ENCODE measurements at places on chromosomes 6 and 20.

DNA sequence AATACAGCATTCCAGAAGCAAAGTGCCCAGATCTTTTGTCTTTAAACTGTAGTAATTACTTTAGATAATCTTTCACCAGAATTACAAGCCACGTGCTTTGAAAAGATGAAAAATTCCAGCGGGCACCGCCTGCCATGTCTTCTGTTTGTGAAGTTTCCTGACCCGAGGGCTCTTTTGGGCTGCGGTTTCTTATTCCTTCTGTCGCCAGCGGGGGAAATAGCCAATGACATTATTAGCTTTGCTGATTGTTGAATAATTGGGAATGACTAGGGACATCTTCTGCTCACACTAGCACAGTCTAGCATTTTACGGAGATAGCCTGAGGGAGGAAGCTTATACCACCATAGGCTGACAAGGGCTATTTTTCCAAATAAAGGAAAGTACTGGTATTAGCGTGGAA lies 124.7 kb downstream of the SAMD5 start:
- DNase-seq: no peak

DNA sequence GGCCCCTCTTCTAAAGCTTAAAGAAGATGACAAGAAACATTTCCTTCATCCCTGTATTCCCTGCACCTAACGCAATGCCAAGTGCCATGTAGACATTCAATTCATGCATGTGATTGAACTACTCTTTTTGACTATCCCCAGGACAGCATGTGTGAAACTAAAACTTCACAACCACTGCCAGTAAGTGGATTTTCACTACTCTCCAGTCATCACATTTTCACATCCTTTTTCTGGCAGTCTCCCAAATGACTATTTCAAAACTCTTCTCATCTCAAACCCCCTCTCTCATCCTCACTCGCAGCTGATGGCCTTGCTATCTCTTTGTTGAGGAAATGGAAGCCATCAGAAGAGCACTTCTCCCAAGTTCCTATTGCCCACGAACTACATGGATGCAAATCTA lies 122.6 kb downstream of the OPRM1 start:
- no peak for DNase-seq

- DNase-seq: no peak
Observed at GRCh38 chr6:22248513-22249308, 48.1 kb downstream of the PRL start.

DNA sequence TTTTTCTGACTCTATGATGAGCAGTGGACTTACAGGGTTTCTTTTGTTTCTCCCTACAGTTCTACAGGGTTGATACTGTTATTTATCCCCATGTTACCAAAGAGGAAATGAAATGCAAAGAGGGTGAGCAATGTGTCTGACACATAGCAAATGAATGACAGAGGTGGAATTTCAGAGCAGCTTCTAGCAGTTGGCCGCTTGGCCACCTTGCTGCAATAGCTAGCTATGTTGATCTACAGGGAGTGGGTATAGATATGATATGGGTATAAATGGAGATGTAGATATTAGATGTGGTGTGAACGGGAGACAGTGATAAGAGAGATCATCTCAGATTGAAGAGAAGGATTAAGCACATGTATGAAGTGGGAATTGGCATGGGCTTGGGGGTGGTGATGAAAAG lies 10.9 kb upstream of the SLC22A3 start:
- DNase-seq: no peak

GRCh38 chr6:70166088-70166958 lies 136.6 kb downstream of the COL9A1 start:
- no peak for DNase-seq

DNA sequence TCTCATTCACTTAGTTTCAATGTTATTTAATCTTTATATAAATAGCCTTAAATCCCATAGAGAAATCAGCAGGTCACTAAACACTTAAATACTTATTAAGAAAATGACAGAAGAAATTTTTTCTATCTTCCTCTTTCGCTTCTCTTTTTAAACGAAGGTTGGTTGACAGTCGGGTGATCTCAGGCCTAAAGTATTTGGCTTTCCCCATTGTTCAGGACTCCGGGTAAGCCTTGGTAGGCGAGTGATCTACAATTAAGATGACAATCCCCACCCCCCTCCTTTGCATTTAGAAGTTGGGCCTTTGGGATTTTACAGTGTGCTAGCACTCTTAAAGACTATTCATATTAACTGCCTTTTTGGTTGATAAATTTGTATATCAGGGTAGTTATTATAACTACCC lies 19.7 kb upstream of the UTRN start:
- DNase-seq: no peak

GRCh38 chr20:38728191-38728781 lies 4.0 kb downstream of the SLC32A1 start:
- no peak for DNase-seq

- DNase-seq: no peak
Observed at GRCh38 chr6:10580570-10580969, 59.4 kb downstream of the GCNT2 start.

- DNase-seq: no peak
Observed at GRCh38 chr20:6566821-6567220, 200.7 kb upstream of the BMP2 start.

GRCh38 chr20:44039147-44039546 lies 124.5 kb downstream of the TOX2 start:
- no peak for DNase-seq

DNA sequence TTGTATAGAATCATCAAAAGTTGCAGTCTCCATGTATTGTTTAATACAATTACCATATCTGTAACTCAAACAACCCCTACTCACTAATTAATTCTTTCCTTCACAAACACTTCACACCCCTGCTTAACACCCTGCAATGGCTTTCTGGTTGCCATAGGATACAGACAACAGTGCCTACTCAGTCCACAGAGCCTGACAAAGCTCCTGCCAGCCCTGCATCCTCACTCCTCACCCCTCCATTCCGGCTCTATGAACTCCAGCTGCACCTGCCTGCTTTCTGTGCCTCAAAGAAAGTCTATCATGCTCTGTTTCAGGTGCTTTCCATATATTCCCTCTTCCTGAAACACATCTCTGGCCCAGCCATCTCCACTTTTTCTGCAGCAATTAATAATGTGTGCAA lies 253.4 kb downstream of the HACE1 start:
- DNase-seq: no peak

- no peak for DNase-seq
Observed at GRCh38 chr6:72624557-72625160, 2.8 kb downstream of the KCNQ5 start.

DNA sequence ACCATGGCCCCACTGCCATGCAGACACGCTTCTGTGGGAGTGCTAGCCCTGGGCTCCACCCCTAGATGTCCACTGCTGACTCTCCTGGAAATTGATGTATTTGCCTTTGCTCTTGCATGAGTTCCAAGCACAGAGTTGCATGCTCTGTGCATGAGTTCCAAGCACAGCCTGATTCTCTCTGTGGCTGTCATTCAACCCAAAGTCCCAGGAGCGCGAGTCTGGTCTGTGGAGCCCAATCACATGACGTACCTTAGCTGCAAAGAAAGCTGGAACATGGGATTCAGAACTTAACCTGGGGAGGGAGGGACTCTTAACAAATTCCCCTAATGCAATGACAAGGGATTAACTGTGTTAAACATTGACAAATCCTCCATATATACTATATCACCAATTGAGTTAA lies 114.3 kb upstream of the SLC24A3 start:
- no peak for DNase-seq

DNA sequence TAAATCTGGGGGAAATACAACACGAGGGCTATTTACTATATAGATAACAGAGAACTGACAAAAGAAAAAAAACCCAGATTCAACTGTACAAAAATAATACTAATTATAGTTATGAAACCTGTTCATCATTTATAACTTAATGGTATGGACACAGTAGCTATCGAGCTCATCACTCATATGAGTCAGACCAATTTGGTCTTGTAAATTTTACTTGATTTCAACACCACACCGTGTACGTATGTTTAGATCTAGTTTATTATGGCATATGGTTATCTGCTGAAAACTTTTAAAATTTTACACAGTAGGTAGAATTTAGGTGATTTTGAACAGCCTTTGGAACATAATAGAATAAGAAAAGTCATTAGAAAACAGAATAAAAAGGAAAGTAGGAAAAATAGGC lies 5.5 kb downstream of the MYLK4 start:
- DNase-seq: no peak

DNA sequence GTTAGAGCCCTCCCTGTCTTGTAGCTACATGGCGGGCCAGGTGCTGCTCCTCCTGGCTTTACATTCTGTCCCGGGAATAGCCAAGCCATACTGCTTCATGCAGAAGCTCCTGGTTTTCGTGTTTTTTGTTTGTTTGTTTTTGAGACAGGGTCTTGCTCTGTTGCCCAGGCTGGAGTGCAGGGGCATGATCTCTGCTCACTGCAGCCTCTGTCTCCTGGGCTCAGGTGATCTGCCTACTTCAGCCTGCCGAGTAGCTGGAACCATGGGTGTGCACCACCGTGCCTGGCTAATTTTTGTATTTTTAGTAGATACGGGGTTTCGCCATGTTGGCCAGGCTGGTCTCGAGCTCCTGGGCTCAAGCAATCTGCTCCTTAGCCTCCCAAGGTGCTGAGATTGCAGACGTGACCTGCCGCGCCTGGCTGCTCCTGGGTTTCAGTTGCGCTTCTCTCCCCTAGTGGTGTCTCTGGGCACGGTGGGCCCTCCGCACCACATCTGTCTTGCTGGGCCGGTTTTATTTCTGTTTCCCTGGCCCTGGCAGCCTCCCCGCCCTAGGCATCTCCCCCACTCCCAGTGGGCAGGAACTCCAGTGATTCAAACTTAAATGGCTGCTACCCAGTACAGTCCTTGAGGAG lies 12.9 kb downstream of the CDYL start:
- no peak for DNase-seq

GRCh38 chr6:1708122-1708521 lies 98.4 kb downstream of the FOXC1 start:
- DNase-seq: no peak

GRCh38 chr6:16183187-16183664 lies 54.3 kb downstream of the MYLIP start:
- DNase-seq: no peak

DNA sequence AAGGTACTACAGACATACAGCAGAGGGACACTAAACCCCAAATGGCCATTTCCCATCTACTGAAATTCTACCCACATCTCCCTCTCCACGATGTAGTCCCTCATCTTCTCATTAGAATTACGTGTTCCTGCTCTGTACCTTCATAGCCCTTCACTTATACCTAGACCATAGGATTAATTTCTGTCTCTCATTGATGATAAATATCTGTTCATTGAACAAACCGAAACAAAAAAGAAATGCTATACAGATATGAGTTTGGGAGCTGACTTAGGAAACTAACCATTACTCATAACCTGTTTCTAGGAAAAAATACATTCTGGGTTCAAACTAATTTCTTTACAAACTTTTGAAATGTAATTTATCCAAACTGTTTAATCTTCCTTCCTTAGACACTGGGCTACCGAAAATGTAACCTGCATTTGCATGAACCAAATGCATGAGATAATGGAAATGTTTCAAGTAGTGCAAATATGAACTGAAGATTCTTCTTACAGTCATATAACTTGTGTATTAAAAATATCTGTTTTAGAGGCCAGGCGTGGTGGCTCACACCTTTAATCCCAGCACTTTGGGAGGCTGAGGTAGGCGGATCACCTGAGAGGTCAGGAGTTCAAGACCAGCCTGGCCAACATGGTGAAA lies 85.3 kb downstream of the GJA10 start:
- no peak for DNase-seq

- DNase-seq: no peak
Observed at GRCh38 chr6:48736501-48737206, 625.7 kb upstream of the PTCHD4 start.

- DNase-seq: no peak
Observed at GRCh38 chr20:62051546-62052255, 14.0 kb downstream of the TAF4 start.

DNA sequence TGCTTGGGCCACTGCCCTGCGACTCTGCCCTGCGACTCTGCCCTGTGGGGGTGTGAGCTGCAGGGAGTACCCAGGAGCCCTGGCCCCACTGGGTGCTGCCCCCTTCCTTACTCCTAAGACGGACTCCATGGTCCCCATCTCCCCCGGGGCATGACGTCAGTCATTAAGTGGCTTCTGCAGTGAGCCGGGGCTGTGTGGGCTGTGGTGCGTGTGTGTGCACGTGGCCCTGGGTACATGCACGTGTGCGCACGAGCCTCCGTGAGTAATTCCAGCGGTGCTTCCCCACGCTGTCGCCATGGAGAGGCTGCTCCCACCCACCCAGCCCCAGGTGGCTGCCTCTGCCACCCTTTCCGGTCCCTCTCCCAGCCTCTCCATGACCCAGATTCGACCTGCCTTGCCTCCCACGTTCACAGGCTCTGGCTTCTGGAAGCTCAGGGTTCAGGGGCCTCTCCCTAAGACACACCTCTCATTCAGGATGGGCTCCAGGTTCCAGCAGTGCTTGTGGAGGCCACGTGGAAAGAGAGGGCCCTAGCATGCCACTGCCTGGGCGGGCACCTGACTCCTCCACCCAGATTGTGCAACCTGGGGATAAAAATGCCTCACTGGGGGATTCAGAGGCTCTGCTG lies 88.3 kb downstream of the DLGAP4 start:
- no peak for DNase-seq

GRCh38 chr6:140370976-140371870 lies 996.8 kb upstream of the CITED2 start:
- no peak for DNase-seq

- no peak for DNase-seq
Observed at GRCh38 chr6:162404951-162405350, 322.6 kb downstream of the PRKN start.

DNA sequence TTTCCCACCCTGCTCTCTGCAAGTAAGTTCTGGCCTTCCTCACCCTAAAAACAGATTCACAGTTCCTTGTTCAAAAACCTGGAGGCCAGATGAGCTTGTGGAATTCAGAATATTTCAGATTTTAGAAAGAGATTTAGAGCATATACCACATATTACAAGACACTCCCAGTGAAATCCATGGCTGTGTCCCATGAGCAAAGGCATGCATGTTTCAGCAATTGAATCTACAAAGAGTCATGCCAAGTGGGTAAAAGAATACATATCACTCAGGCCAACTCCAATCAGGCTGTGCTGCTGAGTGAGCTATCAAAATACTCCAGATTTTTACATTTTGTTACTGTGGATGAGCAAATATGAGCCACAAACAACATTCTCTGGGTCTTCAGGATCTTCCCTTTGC lies 10.2 kb upstream of the NEDD9 start:
- no peak for DNase-seq

GRCh38 chr20:36465109-36466080 lies 75.9 kb upstream of the MYL9 start:
- DNase-seq: no peak

DNA sequence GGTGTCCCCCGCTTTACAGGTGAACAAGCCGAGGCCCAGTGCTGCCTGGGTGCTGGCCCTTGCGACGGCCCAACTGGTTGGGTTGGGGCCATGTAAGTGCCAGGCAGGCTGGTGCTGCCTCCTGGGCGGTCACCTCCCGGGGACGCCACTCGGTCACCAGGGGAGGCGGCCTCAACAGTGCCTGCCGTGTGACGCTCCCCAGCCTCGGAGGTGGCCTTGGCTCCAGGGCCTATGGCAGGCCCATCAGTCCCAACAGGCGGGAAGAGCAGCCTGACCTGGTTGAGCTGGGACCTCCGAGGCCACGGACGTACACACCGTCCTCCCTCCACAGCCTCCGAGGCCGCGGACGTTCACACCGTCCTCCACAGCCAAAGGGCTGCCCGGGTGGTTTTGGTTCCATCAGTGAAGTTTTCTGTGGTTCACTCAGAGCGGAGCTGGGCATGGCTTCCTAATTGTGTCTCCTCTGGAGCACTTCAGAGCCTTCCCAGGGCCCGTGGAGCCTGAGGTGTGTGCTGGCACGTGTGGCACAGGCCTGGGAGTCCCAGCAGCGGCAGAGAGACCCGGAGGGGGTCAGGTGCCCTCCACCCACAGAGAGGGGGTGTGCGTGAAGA lies 19.3 kb upstream of the SLCO4A1 start:
- no peak for DNase-seq
